ENCODE measurements at places on chromosomes 3 and 15.
A peak's percentile ranks its signal among the peaks of the same experiment; 100 is the strongest.

GRCh38 chr3:150264561-150265279 is 143.4 kb upstream of the TSC22D2 start:
- no peak for DNase-seq

DNA sequence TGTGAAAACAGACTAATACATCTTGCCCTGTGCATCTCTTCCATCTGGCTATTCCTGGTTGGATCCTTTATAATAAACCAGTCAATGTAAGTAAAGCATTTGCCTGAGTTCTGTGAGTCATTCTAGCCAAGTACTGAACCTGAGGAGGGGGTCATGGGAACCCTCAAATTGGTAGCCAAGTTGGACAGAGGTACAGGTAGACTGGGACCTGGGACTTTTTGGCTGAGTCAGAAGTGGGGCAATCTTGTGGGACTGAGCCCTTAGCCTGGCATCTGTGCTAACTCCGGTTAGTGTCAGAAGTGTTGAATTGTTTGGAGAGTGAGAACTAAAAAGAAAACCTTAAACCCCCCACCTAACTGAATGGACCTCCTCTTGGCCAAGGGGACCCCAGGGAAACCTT is 21.0 kb upstream of the LIMD1 start:
- DNase-seq: no peak

- no peak for DNase-seq
Observed at GRCh38 chr15:57784081-57784511, 77.6 kb downstream of the POLR2M start.

DNA sequence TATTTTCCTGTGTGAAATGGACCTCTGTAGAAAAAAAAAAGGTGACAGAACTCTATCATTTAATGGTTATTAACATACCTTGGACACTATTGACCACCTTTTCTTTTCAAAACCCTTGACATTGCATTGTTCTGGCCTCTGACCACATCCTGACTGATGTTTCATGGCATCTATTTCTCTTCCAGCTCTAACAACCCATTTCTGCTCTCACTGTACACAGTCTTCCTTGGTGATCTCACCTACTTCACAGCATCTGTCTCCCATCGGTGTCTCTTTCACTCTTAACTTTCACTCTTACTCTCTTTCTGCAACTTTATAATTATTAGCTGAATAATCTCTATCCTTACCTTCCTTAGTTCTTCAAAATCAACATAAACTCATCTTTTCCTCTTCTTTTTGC is 217.4 kb upstream of the CD96 start:
- no peak for DNase-seq

DNA sequence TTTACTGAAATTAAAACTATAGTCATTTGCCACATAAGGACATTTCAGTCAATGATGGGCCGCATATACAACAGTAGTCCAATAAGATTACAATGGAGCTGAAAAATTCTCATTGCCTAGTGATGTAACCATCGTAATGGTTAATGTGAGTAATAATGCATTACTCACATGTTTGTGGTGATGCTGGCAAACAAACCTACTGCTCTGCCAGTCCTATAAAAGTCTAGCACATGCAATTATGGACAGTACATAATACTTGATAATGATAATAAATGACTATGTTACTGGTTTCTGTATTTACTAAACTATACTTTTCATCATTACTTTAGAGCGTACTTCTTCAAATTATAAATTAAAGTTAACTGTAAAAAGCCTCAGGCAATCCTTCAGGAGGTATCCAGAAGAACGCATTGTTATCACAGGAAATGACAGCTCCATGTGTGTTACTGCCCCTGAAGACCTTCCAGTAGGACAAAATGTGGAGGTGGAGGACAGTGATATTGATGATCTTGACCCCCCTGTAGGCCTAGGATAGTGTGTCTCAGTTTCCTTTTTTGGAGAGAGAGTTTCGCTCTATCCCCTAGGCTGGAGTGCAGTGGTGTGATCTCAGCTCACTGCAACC is 102.7 kb downstream of the ATP1B3 start:
- no peak for DNase-seq

GRCh38 chr3:176415661-176416295 is 781.5 kb downstream of the TBL1XR1 start:
- DNase-seq: no peak

- no peak for DNase-seq
Observed at GRCh38 chr15:70596354-70597055, 166.9 kb downstream of the UACA start.

- peak; percentile 83 for DNase-seq
Observed at GRCh38 chr15:48975472-48976419, 12.0 kb upstream of the SHC4 start.

- DNase-seq: no peak
Observed at GRCh38 chr15:40420793-40421192, 15.2 kb downstream of the IVD start.

DNA sequence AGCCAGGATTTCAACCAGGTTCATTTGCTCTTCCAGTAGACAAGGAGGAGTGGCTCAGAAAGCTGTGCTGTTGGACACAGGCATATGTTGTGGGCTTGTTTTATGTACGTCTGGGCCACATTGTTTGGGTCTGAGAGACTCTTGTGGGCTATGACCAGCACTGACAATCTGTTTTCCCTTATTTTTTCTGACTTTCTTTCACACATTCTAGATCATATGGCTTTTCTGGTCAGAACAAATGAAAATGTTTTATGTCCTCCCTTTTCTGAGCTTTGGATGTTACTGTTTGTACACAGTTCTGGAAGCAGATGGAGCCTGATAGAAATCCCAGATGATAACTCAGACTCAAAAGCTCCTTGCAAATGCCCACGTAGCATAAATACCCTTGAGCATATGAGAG is 85.8 kb upstream of the RGMA start:
- DNase-seq: no peak

GRCh38 chr3:62365391-62366125 is 7.8 kb downstream of the FEZF2 start:
- DNase-seq: no peak

GRCh38 chr3:36540888-36541518 is 160.7 kb downstream of the STAC start:
- DNase-seq: no peak

GRCh38 chr3:39295184-39295775 is 15.4 kb upstream of the CX3CR1 start:
- DNase-seq: peak; percentile 86

DNA sequence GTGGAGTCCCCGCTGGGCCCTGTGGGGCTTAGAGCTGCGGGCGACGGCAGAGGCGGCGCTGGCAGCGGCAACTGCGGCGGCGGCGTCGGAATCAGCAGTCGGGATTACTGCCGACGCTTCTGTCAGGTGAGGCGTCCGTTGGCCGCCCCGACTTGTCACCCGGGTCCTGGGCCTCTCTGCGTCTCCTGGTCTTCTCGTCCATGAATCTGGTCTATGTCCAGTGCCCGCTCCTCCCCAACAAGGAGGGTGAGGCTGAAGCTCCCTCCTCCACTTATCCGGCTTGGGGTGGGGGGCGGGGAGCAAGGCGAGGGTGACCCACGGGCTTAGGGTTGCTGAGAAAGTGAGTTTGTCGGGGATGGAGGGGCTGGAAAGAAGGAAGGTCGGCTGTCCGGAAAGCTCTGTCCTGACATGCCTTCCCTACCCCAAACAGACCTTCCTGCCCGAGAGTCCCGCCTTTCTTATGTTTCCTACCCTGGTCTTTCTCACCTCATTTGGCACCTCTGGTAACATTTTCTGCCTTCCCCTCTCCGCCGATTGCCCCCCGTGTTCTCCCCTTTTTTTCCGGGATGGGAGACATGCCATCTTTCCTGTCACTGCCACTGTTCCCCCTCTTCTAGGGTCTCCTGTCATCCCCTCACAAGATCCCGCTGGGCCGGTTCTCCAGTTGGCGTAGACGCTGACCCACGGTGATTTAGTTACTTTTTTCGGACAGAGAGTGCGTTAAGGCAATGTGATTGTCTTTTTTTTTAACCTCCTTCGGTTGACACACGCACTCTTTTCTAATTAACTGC is 520 bp downstream of the ZNF654 start:
- DNase-seq: no peak

- peak; percentile 18 for DNase-seq
Observed at GRCh38 chr3:4722103-4722502, 229.0 kb downstream of the ITPR1 start.

DNA sequence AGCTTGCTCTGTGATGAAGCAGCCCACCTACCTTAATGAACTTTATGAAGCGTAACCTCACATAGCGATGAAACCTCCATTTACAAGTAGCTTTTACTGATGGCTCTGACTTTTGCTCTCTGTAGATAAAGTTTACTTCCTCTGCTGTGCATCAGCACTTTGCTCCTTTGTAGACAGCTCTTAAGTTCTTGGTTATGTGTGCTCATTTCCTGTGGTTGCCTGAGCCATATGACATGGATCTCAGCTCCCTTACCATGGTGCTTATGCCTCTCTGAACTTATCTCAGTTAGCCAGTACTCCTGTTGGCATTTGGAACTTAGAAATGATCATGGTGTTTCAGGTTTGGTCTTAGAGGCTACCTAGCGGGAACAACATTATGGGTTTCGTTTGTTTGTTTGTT is 7.8 kb downstream of the MFSD1 start:
- DNase-seq: no peak

- DNase-seq: no peak
Observed at GRCh38 chr3:138948371-138949001, 1.5 kb downstream of the FOXL2NB start.

GRCh38 chr3:133381346-133382109 is 18.3 kb upstream of the BFSP2 start:
- DNase-seq: no peak

- DNase-seq: no peak
Observed at GRCh38 chr3:133747907-133748639, 1.9 kb downstream of the TF start.

- DNase-seq: no peak
Observed at GRCh38 chr15:92907896-92908712, 8.0 kb downstream of the CHD2 start.

- no peak for DNase-seq
Observed at GRCh38 chr3:143010024-143010423, 8.7 kb downstream of the U2SURP start.

GRCh38 chr3:13818919-13819318 is 61.0 kb downstream of the WNT7A start:
- no peak for DNase-seq

- no peak for DNase-seq
Observed at GRCh38 chr3:77160931-77161497, 121.1 kb downstream of the ROBO2 start.

GRCh38 chr3:117170094-117170493 is 460.5 kb downstream of the TUSC7 start:
- no peak for DNase-seq

GRCh38 chr3:11643605-11644087 is at the start of gene VGLL4:
Gene VGLL4 (minus strand): TSS chr3:11643915. CDS start chr3:11643518, 397 bp downstream.
- peak; percentile 81 for DNase-seq

- DNase-seq: no peak
Observed at GRCh38 chr15:99249270-99249841, at the start of gene TTC23. Gene TTC23 (minus strand): TSS chr15:99249581. CDS start chr15:99228712, 20,869 bp downstream.

DNA sequence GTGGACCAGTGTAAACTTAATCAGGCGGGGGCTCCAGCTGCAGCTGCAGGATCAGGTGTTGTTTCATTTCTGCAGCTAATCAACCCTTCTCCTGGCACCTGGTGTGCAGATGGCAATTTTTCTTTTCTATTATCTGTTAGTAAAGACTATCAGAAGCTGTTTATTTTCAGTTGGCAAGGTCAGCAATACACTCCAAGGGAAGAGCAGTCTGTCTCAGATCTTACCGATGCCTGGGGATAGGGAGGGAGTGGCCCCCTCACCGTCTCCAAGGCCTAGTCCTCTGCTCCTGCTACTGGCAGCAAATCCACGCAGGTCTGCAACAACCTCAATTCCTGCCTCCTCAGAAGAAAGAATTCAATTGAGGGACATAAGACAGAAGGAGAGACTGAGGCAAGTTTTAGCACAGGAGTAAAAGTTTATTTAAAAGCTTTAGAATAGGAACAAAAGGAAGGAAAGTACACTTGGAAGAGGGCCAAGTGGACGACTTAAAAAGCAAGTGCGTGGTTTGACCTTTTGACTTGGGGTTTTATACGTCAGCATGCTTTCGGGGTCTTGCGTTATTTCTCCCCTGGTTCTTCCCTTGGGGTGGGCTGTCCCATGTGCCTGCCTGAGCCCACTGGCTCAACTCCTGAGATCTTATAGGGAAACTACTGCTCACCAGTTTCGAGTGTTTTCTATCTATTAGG is 9.2 kb downstream of the CCRL2 start:
- no peak for DNase-seq

DNA sequence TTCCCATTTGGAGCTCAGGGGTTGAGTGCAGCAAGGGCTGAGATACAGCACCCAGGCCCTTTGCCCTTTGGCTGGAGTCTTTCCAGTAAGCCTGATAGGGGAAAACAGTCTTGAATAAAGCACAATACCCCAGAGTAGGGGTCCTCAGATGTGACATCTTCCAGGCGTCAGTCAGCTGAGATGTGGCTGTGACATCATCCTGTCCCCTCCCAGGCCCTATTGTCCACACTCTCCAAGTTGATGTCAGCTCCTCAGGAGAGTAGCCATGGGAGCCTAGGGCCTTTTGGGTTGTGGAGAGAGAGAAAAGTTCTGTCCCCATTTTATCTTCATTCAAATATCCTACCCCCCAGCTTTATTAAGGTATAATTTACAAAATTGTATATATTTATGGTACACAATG is 92.5 kb downstream of the CACNA2D3 start:
- no peak for DNase-seq

- no peak for DNase-seq
Observed at GRCh38 chr15:34941831-34942230, 27.7 kb downstream of the AQR start.

DNA sequence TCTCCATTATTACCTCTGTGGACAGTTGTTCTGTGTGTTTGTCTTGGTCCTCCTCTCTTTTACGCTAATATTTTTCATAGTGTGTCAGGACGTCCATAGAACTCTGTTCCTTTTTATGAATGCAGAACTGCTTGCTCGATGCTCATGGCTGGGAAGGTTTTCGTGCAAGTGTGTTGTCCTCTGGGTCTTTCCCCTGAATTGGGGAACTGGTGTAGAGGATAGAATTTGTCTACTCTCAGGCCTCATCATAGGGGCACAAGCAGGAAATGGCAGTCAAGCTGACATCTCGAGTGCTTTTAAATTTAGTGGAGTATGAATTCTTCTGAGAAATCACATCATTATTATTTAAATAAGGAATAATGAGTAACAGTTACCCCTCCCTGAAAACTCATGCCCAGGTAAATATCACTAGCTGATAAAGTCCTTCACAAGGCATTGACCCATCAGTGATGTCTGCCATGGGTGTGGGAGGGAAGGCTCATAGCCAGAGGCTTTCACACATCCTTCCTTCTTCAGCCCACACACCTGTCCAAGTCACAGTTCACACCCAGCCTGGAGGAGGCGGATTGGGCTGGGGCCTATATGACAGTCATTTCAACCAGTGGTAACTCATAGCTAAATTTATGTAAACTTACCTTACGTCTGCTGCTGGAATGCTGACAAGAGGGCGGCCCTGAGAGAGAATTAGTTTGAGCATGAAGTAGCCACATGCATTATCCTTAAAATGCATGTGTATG is 226.1 kb downstream of the PLCL2 start:
- no peak for DNase-seq

DNA sequence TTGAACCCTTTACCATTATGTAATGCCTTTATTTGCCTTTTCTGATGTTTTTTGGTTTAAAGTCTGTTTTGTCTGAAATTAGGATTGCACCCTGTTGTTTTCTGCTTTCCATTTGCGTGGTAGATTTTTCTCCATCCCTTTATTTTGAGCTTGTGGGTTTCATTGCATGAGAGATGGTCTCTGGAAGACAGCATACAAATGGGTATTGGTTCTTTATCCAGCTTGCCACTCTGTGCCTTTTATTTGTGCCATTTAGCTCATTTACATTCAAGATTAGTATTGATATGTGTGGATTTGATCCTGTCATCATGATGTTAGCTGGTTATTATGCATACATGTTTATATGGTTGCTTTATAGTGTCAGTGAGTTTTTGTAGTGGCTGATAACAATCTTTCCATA is 318.7 kb upstream of the PPP2R3A start:
- no peak for DNase-seq

All from GM06990 (cell line).